NCI-H2029 (cell line): ENCODE measurements at places on chromosomes 1 and 21.

GRCh38 chr1:36203554-36204346, 20.5 kb upstream of the THRAP3 start:
- peak; percentile 48 for DNase-seq

- DNase-seq = no peak
Observed at GRCh38 chr1:21305155-21305899, 15.1 kb upstream of the ECE1 start.

DNA sequence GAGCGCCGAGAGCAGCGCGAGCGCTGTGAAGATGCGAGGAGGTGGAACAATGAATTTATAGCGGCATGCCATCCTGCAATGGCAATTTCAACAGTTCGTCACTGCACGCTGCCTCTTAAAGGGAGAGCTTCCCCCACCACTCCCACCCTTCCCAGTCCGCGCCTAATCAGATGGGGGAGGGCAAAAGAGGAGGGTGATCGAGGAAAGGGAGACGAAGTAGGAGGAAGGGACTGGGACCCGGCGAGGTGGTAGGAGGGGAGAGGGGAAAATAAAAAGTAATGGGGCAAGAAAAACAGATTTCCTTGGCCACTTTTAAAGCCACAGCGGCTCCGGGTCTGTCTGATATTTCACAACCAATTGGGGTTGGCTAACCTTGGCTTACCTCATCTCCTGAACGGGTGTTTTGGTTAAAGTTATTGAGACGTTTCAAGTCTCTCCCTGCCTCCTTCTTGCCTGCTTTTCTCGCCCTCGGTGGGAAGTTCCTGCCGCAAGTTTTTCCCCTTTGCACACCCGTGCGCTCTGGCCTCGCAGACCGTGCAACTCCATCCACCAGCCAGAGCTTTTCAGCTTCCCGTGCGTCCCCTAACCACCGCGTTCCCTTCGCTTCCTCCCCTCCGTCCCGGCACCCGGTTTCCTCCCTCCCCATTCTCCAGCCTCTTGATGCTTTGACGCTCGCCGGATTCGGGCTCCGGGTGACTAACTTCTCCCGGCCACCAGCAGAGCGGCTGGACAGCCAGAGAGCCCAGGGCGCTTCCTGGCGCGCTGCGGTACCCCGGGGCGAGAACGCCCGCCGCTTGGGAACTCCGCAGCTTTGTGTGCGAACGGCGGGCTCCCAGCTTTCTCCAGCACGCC, at the start of gene ADAMTS5:
Gene ADAMTS5, minus strand, starts transcription at position 27 of the 852 bp plus-strand sequence. CDS start 697 bp downstream, outside the sequence.
- DNase-seq = no peak

- DNase-seq = no peak
Observed at GRCh38 chr1:151165281-151165737, 393 bp downstream of the LYSMD1 start.

DNA sequence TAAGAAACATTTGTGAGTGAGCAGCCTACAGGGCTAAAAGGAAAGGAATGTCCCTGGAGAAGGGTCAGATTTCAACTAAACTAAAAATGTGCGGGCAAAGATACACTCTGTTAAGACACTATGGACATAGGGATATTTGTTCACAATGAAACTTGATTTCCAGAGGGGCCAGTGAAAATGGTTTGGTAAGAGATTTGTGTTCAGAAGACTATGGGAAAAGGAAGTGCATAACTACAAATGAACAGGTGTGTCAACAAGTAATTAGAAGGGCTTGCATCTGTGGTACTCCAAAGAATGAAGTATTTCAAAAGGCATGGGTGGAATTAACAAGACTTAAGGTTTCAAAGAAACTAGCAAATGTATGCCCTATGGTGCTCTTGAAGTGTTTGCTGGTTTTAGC, 60.4 kb downstream of the NME7 start:
- no peak for DNase-seq
